ENCODE measurements at places on chromosomes 3 and 15.

GRCh38 chr3:42544492-42545283 lies 37.1 kb downstream of the SEC22C start:
- peak; percentile 71 for DNase-seq

DNA sequence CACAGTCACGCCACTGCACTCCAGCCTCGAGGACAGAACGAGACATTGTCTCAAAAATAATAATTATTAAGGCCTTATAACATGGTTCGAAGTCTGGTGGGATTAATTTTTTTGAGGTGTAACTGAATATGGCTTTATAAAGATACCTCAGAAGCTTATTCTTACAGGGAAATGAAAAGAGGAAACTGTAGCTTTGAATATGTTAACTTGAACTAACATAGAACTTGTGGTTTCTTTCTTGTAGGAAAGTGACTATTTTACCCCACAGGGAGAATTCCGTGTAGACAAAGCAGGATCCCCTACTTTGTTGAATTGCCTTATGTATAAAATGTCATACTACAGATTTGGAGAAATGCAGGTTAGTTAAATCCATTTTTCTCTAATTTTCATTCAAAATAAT lies 96.3 kb downstream of the STT3B start:
- DNase-seq = no peak

DNA sequence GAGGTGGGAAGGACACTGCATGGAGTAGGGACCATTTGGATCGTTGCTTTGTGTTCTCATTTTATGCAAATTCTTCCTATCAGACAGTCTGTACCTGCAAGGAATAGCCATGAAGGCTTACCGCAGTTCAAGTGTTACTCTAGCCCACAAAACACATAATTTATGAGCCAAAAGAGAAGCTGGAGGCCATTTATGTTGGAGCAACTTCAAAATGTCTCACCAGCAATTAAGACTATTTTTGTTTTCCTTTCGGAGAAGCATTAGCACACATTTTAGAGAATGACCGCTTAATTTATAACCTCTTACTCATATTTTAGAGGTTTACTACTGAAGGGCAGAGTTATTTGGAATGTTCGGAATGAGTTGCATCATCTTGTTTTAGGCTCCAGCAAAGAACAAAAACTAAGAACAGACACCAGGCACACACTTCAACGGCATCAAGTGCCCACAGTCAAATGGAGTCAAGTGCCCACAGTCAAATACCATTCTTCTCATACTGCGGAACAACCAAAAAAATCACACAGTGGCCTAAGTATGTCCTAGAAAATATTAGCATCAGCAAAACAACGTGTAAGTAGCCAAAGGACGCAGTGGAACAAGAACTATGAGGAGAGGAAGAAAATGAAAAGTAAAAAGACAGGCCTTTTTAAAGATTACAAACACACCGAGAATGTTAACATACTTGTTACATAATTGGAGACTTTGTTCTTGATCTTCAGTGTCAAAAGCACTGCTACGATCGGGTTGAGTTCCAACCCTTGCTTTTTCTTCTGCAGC lies 17.5 kb upstream of the GOLGA8J start:
- no peak for DNase-seq

- DNase-seq = no peak
Measured at GRCh38 chr15:88448991-88449461, 18.2 kb downstream of the MRPL46 start.

DNA sequence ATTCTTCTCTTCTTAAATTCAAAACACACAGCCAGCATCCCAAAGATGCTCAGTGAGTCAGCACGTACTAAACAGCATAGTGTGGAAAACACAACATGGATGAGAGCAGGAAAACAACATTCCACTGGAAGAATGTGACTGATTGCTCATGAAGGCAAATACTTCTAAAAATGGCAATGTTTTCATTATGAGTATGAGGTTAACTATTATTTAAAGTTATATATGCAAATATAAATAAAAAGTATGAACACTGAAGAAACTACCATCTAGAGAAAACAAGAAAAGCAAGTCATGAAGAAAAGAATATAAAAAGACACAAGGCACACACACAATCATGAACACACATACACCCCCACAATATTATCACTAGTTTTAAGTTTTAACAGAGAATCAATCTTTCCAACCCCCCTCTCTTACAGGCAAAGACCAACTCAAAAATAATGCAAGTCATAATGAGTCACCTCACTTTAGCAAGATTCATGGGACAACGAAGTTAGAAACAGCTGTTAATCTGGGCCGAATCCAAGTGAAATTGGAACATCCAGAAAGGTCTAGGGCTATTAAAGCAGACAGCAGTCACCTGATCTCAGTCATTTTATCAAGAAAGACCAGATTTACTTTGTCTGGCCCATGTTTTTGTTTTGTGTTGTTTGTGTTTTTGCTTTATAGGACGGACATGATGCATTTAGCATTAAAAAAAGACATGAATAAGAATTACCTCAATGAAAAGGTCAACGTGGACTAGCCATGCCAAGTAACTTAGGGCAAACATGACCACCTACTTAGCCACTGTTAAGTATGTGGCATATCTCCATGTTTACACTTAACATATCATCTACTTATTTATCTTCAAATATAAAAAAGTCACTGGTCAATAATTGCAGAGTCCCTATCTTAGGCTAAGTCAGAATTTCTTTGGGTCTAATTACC lies 18.1 kb downstream of the GBE1 start:
- DNase-seq = no peak

DNA sequence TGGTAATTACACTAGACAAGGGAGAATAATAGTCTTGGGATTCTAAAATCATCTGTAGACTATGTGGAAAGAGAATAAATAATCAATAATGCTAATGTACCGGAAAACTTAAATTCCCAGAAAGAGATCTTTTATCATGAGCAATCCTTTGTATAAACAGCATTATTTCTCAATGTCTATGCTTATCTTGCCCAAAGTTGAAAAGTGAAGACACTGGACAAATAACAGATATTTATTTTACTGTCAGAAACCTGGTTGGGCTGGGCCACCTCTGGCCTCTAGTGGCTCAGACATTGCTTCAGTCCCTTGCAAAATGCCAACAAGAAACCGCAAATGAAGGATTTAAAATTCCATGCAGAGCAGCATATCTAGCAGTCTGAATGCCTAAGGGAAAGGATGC lies 409.9 kb downstream of the FHIT start:
- DNase-seq = no peak

- DNase-seq = peak; percentile 87
Measured at GRCh38 chr3:184016811-184017671, 643 bp downstream of the ABCC5 start.

DNA sequence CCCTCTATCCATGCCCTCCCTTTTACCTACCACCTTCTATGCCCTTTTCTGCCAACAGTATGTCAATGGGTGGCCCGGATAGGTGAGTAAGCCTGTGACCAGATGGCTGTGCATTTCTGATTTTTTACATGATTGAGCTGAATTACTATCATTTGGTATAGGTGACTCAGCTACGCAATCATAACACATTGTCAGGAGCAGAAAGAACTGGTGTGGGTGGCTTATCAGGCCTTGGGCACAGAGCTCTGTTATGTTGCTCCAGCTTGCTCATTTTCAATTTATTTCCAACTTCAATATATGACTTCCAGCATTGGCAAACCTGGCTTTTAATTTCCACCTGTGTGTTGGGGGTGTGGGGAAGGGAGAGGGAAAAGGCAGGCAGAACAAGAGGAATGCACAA lies 86.6 kb upstream of the AGBL1 start:
- no peak for DNase-seq

- no peak for DNase-seq
Measured at GRCh38 chr3:133413161-133414020, 13.5 kb downstream of the BFSP2 start.

GRCh38 chr3:13665582-13666226 lies 116.8 kb downstream of the FBLN2 start:
- DNase-seq = no peak
